ENCODE measurements at places on chromosomes 2 and 18.

- no peak for DNase-seq
Measured at GRCh38 chr18:52175406-52175805, 164.6 kb upstream of the DCC start.

DNA sequence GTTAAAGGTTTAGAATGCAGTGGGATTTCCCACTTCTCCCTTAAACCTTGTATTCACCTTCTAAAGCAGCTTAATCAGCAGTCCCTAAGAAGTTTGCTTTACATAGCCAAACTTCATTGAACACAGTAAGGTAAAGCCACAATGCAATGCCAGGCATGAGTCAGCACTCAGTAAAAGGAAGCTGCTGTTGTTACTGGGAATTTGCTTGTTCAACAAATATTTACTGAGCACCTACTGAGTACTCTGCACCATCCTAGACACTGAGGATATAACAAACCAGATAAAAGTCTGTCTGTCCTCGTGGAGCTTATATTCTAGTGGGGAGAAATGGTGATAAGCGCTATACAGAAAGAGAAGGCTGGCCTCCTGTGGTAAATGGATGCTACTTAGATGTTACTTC, 162.7 kb downstream of the PKP4 start:
- no peak for DNase-seq

- no peak for DNase-seq
Measured at GRCh38 chr2:208820014-208820688, 413.6 kb downstream of the PTH2R start.

DNA sequence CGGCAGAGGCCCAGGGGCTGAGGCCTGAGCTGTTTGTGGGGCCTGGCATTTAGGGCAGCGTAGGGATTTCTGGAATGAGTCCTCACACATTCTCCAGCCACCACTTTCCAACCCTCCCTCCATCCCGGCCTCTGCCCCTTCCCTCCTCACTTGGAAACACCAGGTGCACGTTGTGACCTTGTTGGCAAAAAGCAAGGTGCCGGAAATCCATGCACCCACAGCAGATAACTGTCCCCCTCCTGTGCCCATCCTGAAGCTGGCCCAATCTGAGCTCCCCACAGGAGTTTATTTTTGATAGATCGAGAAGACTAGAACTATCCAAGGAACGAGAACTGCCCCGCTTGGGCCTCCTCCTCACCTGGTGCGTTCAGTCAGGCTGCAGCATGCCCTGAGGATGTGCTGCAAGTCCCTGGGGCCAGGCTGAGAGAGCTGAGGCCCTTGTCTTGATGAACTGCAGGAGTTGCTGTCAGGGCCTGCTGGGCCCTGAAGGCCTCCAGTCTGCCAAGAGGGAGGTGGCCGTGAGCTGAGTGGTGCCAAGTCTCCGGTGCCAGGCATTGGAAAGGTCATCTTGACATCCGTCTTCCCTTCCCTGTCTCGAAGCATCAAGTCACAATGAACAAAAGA, 55.8 kb downstream of the CTIF start:
- no peak for DNase-seq

DNA sequence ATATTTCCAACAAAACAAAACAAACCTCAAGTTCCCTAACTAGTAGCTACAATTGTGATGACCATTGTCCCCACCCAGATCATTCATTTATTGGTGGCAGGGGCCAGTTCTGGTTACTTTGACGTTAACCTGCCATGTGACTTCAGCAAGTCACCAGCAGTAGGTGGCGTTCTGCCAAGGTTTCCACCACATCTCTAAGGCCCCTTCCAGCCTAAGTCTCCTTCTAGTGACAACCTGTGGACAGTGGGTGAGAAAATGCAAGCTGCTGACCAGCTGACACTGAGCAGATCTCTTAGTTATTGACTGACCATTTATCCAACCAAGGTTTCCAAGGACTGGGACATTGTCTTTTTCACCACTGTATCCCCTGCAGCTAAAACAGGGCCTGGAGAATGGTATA, 98.4 kb downstream of the GPR39 start:
- no peak for DNase-seq

- DNase-seq: no peak
Measured at GRCh38 chr2:118687192-118687591, 160.3 kb downstream of the EN1 start.

GRCh38 chr2:173962031-173962430, 3.1 kb downstream of the SP3 start:
- no peak for DNase-seq

DNA sequence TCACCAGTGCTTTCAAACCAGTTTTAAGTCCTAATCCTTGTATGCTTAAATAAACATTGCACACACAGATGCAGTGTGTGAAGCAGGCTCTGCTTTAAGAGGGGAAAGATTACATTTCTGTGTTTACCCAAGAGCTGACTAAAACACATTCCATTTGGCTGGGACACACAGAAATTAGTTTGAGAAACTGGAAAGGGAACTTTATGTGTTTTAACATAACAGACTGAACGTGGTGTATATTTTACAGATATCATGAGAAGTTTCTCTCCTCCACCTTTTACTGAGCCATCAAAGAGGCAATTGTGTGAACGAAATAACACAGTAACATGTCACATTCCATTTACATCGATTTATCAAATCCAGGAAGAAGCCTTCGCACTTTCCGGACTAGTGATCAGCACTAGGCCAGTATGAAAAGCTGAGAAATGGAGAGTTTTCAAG, 121.8 kb downstream of the MAIP1 start:
- no peak for DNase-seq

GRCh38 chr2:234679741-234680687, 183.1 kb upstream of the ARL4C start:
- DNase-seq: no peak

DNA sequence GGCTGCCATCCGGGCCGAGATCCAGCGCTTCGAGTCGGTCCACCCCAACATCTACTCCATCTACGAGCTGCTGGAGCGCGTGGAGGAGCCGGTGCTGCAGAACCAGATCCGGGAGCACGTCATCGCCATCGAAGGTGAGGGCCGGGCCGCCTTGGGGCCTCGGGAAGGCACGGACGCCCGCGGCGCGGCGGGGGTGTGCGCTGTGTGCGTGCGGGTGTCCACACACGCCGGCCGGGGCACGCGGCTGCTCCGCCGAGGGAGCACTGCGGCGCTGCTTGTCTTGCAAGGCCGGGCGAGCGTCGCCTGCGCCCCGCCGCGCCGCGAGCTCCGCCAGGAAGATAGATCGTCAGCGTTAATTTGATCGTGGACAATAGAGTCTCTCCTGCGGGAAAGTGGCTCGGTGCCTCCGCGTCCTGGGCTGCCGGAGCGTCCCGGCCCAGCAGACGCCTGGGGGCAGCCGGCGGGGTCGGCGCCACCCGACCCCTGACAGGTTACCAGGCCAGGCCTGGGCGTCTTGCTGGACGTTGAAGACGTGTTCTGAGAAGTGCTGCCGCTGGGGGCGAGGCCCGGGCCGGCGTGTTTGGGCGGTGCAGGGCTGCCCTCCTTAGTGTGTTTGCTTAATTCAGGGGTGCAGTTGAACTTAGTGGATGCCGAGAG, 1.0 kb downstream of the AGAP1 start:
- DNase-seq: no peak

DNA sequence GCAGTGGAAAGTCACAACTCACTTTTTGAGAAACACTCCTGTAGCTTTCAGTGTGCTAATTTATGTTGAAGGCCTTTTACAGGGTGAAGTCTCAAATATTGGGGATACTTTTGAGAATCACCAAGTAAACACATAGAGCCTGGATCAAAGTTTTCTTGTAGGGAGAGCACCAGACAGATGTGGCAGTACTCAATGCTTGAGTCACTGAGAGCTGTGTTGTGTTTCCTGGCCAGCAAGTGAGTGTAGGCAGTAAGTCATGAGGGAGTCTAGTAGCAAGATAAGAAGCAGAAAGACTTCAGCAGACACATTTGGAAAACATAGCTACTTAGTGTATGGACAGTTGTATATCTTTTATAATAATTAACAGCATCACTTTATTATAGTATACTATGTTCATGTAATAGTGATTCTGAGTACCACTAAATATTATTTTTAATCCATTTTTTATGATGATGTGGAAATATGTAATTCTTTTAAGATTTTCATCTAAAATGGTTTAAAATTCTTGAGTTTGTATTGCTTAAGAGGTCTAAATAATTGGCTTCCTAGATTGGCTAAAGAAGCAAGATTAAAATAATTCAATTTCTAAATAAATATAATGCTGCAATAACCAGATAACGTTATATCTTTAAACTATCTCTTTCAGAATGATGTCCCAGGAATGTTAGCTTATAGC, 12.8 kb downstream of the PSMD1 start:
- no peak for DNase-seq

- DNase-seq: no peak
Measured at GRCh38 chr2:197137826-197138477, 172.6 kb downstream of the ANKRD44 start.

DNA sequence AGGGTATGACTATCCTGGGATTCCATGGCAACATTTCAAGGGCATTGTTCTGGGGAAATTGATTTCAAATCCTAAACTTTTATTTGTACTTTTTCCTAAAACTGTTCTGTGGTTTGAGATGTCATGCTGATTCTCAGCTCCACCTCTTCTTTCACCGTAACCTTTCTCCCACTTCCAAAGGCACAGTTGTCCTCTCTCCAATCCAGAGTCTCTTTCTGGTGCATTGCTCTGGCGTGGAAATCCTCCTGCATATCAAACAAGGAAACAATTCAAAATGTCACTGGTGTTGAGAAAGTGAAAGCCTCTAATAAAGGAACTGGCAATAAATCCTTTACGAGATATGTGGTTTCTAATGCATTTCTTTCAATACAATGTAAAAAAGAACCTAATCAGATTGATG, 155.1 kb upstream of the CDH2 start:
- DNase-seq: no peak

- no peak for DNase-seq
Measured at GRCh38 chr2:20626698-20627513, 24.0 kb downstream of the HS1BP3 start.

DNA sequence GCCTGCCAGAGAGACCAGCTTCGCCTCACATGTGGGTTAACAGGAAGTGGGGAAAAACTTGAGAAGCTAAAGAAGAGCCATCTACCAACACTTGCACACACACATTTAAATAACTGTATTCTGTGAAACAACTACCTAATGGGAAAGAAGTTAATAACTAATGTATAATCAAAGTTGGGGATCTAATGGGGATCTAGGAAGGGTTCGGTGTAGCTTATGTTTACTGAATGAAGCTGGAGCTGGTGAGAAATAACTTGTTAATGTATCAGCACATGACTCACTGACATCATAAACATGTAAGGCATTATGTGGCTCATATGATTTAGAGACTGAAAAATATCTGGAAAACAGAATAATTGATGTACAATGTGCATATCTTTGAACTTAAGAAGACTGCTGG, 421.3 kb upstream of the NXPH2 start:
- no peak for DNase-seq

- DNase-seq: no peak
Measured at GRCh38 chr2:74205596-74205995, 7.2 kb downstream of the MTHFD2 start.

- DNase-seq: no peak
Measured at GRCh38 chr18:51194604-51195003, 2.9 kb downstream of the MEX3C start.

- DNase-seq: no peak
Measured at GRCh38 chr18:52391810-52392559, 52.0 kb downstream of the DCC start.

GRCh38 chr18:25132786-25133496, 219.0 kb downstream of the ZNF521 start:
- DNase-seq: no peak

- DNase-seq: no peak
Measured at GRCh38 chr2:159009940-159010339, 41.5 kb downstream of the TANC1 start.

DNA sequence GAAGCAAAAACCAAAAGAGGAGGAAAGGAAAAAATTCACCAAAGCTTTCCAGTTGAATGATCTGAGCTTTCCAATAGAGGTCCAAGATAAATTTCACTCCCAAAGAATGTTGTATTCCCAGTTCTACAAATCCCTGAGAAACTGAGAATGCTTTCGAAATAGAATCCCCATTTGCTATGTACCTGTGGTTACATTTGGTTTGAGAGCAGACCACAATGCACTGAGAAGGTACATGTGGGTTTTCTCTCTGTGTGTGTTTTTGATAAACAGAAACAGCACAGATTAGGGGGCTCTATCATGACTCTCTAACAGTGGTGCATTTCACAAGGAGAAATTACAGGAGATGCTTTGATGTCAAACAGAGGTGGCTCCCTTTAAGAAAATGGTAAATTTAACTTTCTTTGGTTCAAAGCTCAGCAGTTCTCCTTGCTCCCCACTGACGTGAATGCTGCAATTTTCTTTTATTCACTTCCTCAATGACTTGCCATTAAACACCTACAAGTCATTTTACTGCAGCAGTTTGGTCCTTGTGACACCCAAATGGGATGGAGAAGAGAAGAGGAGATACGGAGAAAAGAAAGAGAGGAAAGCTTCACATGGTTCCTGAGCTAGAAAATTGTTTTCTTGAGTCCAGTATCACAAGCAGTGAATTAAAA, 108.7 kb downstream of the EPHA4 start:
- no peak for DNase-seq

DNA sequence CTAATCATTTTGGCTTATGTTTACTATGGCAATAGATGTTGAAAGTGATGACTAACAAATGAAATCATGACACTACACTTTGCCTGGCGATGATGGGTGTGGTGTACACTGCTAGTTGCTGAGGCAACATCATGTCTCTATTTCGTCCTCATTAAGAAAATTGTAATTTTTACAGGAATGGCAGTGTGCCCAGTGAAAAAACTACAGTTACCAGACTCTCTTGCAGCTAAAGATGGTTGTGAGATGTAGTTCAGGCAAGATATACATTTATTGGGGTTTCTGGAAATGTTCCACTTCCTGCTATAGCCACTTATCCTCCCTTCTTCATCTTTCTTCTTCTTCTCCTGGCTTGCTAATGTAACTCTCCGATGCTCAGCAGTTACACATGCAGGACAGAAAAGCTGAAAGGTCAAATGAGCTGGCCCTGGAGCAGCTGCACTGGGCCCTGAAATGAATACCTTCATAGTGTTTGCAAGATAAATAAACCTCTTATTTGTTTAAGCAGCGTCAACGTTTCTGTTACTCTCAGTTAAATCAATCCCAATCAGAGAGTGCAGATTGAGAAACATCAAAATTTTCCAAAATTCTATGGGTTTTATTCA, 46.0 kb downstream of the SOCS6 start:
- DNase-seq: no peak

DNA sequence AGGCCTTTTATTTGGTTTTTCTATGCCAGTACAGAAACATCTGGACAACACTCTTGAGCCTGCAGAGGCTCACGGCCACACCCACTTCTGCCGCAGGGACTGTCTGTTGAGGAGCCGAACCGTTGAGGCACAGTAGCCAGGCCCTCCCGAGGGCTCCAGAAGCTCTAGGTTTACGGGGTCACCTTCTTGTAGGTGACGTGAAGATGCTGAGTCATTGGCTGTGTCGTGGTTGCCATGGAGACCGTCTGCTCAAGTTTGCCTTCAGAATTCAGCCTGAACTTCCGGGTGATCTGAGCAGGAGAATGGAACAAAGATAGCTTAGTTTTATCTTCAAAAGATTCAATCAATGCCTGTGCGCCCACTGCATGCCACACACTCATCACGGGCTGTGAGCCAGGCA, 25.9 kb downstream of the BOK start:
- DNase-seq: no peak

GRCh38 chr2:241763551-241764274, 12.9 kb upstream of the GAL3ST2 start:
- no peak for DNase-seq

- DNase-seq: no peak
Measured at GRCh38 chr18:70428439-70428838, 139.6 kb downstream of the SOCS6 start.
